ENCODE measurements at places on chromosomes 6 and 20.

GRCh38 chr6:154593122-154593521 lies 82.6 kb upstream of the CNKSR3 start:
- DNase-seq = no peak

DNA sequence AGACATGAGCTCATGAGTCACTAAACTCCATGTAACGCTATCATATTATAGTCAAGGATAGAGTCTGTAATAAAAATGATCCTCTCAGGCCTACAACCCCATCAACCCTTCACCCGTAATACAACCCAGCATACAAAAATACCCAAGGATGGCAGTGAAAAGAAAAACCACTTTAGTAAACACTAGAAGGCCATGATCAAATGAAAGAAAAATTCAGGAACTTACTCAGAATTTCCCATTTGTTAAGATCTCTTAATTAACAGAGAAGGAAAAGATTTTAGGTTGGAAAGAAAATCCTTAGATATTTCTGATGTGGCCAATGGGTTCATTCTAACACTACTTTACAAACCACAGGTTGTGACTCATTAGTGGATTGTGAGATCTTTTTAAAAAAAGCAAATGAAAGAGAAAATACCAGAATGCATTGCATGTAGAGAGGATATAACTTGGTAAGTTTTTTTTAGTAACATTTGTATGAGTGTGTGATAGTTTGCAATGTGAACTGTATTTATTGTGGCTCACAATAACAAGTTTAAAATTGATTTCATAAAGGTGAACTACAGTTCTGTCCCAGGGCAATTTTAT lies 8.0 kb upstream of the UBE2J1 start:
- DNase-seq = no peak

GRCh38 chr6:158290659-158291058 lies 21.6 kb upstream of the TULP4 start:
- no peak for DNase-seq

DNA sequence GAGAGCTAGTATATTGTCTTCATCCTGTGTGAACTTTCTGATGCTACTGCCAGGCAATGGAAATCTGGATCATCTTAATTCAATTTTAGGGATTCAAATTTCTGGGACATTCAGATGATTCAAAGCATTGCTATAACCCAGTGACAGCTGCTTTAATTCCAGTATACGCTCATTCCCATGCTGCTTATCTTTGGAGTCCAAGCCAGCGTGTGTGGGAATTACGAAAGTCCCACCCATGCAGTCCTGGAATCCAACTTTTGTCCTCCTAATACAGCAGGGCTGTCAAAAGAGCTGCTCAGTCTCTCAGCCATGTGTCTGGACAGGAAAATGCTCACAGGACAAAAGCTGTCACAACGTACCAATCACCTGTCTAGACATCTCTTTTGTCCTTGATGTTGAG lies 219.8 kb downstream of the LAMA2 start:
- DNase-seq = no peak

GRCh38 chr20:59743308-59743707 lies 139.0 kb downstream of the PHACTR3 start:
- no peak for DNase-seq

All from NCI-H748 treated with DMSO at 0.1 percent for 48 hours (cell line).